Inflammatory macrophage (primary cell): ENCODE measurements at places on chromosomes 7 and 10.

DNA sequence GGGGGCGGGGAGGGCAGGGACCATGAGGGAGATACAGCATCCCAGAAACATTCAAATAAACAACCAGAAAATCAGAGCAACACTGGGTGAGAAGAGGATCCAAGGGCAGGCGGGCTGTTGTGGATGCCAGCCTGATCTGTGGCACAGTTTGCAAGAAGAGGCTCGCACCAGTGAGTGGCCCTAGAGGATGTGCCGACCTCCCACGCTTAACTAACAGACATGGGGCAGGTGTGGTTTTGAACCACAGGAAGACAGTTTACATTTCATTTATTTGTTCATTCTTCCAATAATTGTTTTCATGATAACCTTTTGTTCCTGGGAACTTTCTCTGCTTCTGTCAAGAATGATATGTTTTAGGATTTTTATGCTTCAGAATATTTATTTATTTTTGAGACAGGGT lies 115.6 kb downstream of the ZNF248 start:
- no peak for DNase-seq

- DNase-seq, result no peak
Observed at GRCh38 chr10:45339894-45340293, 24.5 kb upstream of the OR13A1 start.

DNA sequence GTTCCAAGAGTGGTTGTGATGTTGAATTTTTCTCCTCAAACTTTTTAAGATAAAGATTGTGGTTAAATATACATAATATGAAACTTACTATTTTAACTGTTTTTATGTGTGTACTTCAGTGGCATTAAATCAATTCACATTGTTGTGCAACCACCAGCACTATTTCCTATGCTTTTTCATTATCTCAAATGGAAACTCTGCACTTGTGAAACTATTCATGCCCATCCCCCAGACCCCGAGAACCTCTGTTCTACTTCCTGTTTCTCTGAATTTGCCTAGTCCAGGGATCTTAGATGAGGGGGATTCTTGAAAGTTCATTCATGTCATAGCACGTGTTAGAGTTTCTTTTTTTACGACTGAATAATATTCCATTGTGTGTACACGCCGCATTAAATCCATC lies 67.0 kb downstream of the WDR37 start:
- peak; percentile 19 for DNase-seq

- no peak for DNase-seq
Observed at GRCh38 chr7:116509982-116510579, 10.5 kb downstream of the CAV2 start.

GRCh38 chr7:123823898-123824753 lies 20.8 kb upstream of the HYAL4 start:
- no peak for DNase-seq
